ENCODE measurements at places on chromosomes 11 and 22. TPM values are rescaled to one million over a fixed set of nuclear protein-coding genes. Genes with fewer than 3 reads are reported as not detected.
A peak's percentile ranks its signal among the peaks of the same experiment; 100 is the strongest.

GRCh38 chr11:45383224-45383623 lies 97.1 kb upstream of the SYT13 start:
- no peak overlapping the region for H3K27ac ChIP-seq
- H3K27me3 ChIP-seq, result no peaks in the 10 kb centered on the region
- H3K4me3 ChIP-seq, result no peak overlapping the region

The HSPB2 gene
- not detected for total RNA-seq

DNA sequence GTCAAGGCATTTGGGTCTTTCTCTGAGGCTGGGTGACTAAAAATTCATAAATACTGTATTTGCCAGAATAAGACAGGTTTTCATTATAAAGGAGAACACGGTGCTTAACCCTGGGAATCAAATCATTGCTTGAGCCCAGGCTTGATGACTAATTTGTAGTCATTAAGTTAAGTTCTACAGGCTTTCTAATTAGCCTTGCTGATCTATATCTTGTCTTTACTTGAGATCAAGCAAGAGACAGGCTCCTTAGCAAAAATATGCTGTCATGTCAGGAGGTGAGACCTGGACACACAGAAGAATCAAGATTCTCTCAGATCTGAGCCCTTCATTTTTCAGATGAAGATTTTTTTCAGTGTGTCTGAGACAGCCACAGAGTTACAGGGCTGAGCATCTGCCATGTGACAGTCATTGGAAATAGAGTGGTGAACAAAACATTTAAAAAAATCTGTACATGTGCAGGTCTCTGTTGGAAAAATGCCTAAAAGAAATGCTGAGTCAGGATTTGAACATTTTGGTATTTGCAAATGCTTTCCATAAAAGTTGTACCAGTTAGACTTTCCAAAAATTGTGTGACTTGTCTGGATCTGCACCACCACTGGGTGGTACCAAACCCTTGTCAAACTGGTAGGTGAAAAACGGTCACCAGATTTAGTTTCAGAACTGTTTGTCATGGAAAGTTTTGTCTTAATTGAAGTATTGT lies 14.6 kb downstream of the ACAT1 start:
- no peaks in the 10 kb centered on the region for H3K27me3 ChIP-seq
- H3K36me3 ChIP-seq, result peaks cover 44% of the 10 kb centered on the region
- peak overlapping the region; percentile 85 for H3K27ac ChIP-seq

GRCh38 chr22:30327864-30328345 lies 1.2 kb upstream of the TBC1D10A start:
- H3K4me3 ChIP-seq, result peak overlapping the region; percentile 81
- no peak overlapping the region for H3K27ac ChIP-seq
- H3K36me3 ChIP-seq, result peaks cover 24% of the 10 kb centered on the region
- DNase-seq, result no peak
- H3K4me1 ChIP-seq, result peaks cover 37% of the 10 kb centered on the region
- no peaks in the 10 kb centered on the region for H3K27me3 ChIP-seq

GRCh38 chr11:126114486-126115126 lies 51.9 kb upstream of the CDON start:
- DNase-seq, result no peak
- no peaks in the 10 kb centered on the region for H3K27me3 ChIP-seq
- H3K36me3 ChIP-seq, result no peaks in the 10 kb centered on the region
- peaks cover 3% of the 10 kb centered on the region for H3K4me1 ChIP-seq

Measured in activated CD8-positive, alpha-beta T cell treated with anti-CD3 and anti-CD28 coated beads for 36 hours (primary cell).